GM12878 (cell line): ENCODE measurements at places on chromosomes 1 and 21.
A peak's percentile ranks its signal among the peaks of the same experiment; 100 is the strongest.

DNA sequence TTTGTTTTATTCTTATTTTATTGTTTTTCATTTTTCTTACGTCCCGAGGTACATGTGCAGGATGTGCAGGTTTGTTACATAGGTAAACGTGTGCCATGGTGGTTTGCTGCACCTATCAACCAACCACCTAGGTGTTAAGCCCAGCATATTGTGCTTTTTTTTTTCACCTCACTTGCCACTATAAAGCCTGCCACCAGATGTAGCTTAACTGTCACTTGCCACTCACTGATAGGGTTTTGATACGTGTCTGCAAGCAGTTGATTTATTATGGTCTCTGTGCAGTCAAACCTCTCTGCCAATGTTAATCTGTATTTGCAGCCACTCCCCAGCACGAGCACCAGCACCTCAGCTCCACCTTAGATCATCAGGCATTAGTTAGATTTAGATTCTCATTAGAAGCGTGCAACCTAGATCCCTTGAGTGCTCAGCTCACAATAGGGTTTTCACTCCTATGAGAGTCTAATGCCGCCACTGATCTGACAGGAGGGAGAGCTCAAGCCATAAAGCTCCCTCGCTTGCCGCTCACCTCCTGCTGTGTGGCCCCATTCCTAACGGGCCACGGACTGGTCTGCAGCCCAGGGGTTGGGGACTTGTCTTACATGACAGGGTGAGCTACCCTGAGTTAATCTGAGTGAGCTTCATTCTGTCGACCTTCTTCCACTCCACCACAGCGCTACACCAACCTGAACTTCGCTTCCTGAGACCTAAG is 17.9 kb upstream of the ABCG1 start:
- no peak overlapping the region for H3K4me3 ChIP-seq
- H3K27me3 ChIP-seq = no peaks in the 10 kb centered on the region
- DNase-seq = no peak
- H3K27ac ChIP-seq = no peak overlapping the region
- H3K4me1 ChIP-seq = peaks cover 4% of the 10 kb centered on the region; the same call in 1 of the 2 replicates

- no peak overlapping the region for H3K4me3 ChIP-seq
- H3K36me3 ChIP-seq = no peaks in the 10 kb centered on the region
- H3K27me3 ChIP-seq = no peaks in the 10 kb centered on the region
These were observed 63.7 kb downstream of the SYT14 start for GRCh38 chr1:210001751-210002150.

DNA sequence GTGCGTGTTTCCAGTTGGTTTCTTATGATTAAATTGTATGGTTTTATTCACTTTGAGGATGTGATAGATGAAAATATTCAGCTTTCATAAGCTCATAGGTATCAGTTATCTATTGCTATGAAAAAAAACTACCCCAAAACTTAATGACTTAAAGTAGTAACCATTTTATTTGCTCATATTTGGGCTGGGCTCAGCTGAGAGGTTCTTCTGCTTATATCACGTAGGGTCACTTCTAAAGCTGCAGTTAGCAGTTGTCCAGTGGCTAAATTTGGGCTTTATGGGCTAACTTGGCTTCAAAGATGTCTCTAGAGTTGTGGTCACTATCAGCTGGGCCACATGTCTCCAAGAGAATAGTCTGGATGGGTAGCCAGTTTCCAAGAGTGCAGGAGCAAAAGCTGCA is 206.4 kb upstream of the LYPLAL1 start:
- H3K27ac ChIP-seq = no peak overlapping the region
- no peak for DNase-seq
- no peaks in the 10 kb centered on the region for H3K4me1 ChIP-seq
- H3K27me3 ChIP-seq = no peaks in the 10 kb centered on the region; the same call in 1 of the 2 replicates
- H3K4me3 ChIP-seq = no peak overlapping the region

DNA sequence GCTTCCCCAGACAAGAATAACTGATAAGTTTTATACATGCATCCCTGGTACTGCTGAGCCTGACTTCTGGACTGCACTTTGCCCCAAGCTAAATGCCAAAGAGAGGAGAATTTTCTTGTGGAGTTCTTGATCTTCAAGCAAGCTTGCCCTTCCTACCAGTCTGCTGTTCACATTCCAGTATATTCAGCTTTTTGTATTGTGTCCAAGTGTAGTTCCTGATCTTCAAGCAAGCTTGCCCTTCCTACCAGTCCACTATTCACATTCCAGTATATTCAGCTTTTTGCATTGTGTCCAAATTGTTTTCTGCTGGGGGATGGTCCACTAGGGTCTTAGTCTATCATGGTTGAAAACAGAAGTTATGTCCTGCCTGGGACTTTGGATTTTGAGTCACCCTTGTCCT is 894 bp upstream of the TSEN15 start:
- H3K36me3 ChIP-seq = peaks cover 4% of the 10 kb centered on the region; the same call in 1 of the 2 replicates
- H3K4me3 ChIP-seq = peak overlapping the region; percentile 83; the same call in 1 of the 2 replicates
- H3K27me3 ChIP-seq = no peaks in the 10 kb centered on the region; the same call in 1 of the 2 replicates
- no peak overlapping the region for H3K27ac ChIP-seq

DNA sequence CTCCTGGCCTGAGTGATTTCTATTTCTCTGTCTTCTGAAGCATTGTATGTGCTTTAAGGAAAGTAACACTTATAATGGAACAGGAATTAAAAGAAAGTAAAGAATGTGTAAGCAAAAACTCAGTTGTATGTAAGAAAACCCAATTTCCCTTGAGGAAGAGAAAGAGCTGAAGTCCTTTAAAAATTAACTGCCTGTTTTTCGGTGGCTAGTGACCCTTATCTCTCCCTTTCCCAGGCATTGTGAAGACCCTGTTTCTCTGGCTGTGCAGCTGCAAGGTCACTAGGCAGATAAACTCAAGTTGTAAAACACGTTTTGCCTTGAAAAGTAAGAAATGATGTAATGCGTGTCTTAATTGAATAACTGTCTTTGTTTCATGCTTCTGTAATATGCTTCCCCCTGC is 8.5 kb downstream of the MYOM3 start:
- DNase-seq = no peak
- H3K4me3 ChIP-seq = no peak overlapping the region
- no peaks in the 10 kb centered on the region for H3K27me3 ChIP-seq
- H3K4me1 ChIP-seq = no peaks in the 10 kb centered on the region
- H3K27ac ChIP-seq = no peak overlapping the region

- no peak for DNase-seq
- H3K4me1 ChIP-seq = no peaks in the 10 kb centered on the region
- H3K27ac ChIP-seq = no peak overlapping the region
- no peak overlapping the region for H3K4me3 ChIP-seq
- H3K36me3 ChIP-seq = no peaks in the 10 kb centered on the region
- peaks cover 2% of the 10 kb centered on the region; the same call in 1 of the 2 replicates for H3K27me3 ChIP-seq
These were observed 16.2 kb upstream of the ARHGAP29 start for GRCh38 chr1:94253456-94254017.

GRCh38 chr1:239922778-239923522 is 168.7 kb upstream of the FMN2 start:
- no peak overlapping the region for H3K4me3 ChIP-seq
- no peak for DNase-seq
- no peaks in the 10 kb centered on the region for H3K36me3 ChIP-seq
- no peaks in the 10 kb centered on the region for H3K4me1 ChIP-seq
- H3K27me3 ChIP-seq = no peaks in the 10 kb centered on the region

DNA sequence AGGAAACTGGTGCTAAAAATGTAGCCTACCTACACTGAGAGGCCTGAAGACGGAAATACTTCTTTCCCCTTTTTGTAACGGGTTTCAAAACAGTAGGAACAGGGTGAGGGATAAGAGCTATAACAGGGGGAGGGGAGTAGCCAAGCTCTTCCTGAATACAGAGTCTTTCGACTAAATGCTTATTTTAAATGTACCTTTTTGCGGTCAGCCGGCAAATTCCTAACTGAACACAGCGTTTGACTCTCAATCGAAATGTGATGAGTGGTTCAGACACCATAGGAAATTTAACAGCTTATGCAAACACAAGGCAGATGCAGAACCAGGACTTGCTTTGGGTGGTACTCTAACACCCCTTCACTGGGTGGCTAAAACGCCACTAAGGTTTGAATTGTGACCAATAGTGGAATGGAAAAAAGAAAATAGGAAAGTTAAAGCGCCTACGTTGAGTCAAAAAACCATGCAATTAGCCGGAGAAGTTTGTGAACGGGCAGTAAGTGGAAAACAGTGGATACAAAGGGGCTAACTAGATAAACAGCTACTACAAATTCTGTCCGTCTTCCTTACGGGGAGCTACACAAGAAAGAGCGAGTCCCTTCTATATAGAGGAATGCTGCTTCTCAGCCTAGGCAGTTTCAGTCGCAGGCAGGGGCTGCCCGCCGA is 1.7 kb downstream of the EGLN1 start:
- peaks cover under 1% of the 10 kb centered on the region; the same call in 1 of the 2 replicates for H3K36me3 ChIP-seq
- H3K4me3 ChIP-seq = peak overlapping the region; percentile 92
- no peaks in the 10 kb centered on the region for H3K4me1 ChIP-seq
